ENCODE measurements at places on chromosomes 4 and X.

GRCh38 chr4:24975510-24975909 lies 55.2 kb downstream of the LGI2 start:
- DNase-seq = no peak

GRCh38 chr4:101961144-101961543 lies 170.6 kb downstream of the BANK1 start:
- peak; percentile 12 for DNase-seq

DNA sequence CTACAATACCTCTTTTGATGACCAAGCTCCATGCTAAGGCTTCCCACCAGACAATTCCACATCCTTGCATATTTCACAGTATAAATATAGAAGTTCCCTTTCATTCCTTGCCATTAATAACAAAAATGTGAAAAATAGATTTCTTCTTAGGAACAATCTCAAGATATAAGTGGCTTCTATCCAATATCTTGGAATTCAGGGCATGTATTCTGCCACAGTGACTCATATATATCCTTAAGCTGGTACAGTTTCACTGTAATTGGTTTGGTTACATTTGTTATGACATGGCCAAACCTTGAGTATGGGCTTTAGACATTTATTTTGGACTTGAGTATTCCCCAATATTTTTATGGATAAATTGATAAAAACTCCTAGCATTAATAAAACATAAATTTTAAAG lies 181.7 kb upstream of the DDX53 start:
- no peak for DNase-seq

DNA sequence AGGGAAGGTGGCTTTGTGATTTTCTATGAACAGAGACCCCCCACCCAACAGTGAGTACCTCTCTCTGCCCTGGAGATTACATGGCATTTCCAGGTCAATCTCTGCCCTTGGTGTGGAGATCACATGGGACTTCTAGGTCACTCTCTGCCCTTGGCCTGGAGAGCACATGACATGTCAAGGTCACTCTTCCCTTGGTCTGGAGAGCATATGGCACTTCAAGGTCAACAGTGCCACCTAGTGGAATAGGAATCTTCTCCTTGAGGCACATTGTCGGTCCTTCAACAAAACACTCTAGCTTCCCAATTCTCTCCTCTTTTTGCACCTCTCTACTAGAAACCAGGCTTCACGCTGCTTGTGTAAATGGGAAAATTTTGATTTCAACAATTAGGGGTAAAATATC lies 66.2 kb upstream of the TACR3 start:
- DNase-seq = peak; percentile 41

DNA sequence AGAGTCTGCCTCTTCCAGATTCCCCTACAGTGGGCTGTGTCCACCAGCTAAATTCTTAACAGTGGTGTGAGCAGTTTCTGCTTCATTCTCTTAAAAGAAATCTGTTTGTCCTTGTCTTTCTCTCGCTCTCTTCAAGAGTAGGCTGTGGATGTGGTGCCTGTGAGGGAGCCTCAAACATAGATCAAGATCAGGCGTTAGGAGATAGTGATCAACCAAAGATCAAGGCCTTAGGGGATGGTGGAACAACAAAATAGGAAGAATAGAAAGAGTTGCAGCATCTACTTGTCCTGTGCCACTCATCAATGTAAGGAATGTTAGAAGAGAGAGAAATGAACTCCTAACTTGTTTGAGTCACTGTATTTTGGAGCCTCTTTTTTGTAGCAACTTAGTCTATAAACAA lies 144.2 kb downstream of the AASDH start:
- no peak for DNase-seq

DNA sequence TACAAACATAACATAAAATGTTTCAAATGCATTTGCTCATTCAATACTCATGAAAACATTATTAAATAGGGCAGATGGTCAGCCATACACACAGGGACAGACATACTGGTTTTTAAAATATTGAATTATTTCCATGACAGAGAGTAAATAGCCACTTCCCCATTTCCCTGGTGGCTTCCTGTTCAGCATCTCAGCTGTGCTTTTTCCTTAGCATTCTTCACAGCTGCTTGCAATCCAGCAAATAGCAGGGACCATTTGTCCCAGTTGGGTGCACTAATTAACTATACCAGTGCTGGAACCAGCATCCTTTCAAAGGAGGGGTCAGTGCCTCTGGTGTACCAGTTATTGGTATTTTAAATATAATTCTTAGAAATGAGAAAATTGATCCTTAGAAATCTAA lies 964.7 kb downstream of the RAB28 start:
- no peak for DNase-seq

- DNase-seq = no peak
Measured at GRCh38 chr4:23814996-23815660, 74.7 kb downstream of the PPARGC1A start.

DNA sequence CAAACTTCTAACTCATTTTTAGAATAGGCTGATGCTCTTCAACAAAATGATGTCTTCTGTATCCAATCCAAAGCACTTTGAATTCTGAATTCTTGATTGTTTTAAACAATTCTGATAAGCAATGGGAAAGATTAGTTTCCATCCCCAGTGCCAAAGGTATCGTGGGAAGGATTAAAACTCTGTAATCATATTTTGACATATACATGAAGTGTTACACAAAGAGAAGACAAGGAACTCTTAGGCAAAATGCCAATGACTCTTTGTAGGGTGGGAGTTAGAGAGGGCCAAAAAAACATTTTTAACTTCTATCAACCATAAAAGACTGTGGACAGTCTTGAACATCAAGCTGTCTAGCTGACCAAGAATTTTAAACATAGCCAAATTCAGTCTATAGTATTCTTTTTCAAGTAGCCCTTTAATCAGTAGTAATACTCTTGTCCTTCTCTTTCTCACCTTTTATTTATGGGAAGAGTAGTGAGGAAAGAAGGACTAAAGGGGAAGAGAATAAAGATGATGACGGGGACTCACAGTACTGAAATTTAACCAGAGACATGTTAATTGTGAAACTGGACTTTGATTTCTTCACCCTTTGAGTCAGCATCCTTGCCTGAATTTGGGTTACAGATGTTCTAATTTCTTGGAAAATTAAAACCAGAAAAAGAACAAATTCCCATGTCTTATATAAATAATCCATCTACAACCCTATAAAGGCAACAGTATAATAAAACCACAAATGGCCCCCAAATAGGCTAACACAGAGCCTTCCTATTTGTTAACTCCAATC lies 51.8 kb upstream of the VEGFD start:
- DNase-seq = no peak

GRCh38 chrX:153900831-153901752 lies 3.4 kb upstream of the AVPR2 start:
- peak; percentile 84 for DNase-seq

GRCh38 chrX:19639056-19639455 lies 123.7 kb upstream of the MAP3K15 start:
- DNase-seq = no peak

GRCh38 chr4:168309781-168310180 lies 8.8 kb downstream of the DDX60 start:
- no peak for DNase-seq

DNA sequence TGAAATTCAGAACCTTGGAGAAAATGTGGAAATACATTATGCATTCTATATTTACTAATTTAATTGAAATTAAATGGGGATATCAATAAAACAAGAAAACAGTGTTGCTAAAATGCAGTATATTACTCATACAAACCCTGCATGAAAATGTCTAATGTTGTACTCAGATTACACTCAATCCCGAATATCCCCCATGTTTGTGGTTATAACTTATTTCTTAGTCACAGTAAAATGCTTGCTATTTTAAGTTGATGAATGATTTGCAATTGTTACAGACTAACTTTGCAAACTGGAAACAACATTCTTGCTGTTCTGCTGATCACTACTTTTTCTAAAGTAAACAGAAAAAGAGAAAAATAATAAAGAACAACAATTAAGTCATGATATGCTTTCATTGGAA lies 33.1 kb upstream of the ANXA10 start:
- no peak for DNase-seq

GRCh38 chrX:134365904-134366303 lies 94.1 kb upstream of the HPRT1 start:
- peak; percentile 1 for DNase-seq

DNA sequence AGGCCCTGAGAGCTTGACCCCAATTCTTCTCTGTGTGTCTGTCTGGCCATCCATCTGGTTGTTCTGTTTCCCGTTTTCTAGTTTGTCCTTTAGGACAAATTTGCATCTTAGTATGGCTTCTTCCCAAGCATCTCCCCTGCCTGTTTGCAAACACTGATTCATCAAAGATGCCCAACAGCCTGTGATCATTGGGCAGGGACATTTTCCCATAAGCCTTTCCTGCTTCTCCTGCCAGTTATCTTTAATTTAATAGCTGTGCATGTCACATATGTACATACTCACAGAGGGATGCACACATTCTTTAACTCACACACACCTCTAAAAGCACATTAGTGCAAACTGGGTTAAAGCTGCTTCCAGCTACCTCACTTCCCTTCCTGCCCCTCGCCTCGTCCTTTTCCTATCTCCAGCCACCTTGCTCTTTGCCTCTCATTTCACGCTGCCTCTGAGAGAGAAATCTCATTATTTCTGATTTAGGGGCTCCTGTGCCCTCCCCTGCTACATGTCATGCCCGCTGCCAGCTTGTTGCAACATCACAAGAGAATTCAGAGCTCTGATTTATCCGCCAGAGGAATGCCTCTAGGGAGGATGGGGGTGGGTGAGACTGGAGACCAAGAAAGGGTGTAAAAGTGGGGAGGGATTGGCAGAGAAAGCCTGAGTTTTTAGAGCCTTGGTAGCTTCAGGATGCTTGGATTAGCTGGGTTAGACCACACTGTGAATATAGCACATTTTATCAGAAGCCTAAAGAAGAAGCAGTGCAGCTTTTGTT lies 100.6 kb downstream of the NHS start:
- DNase-seq = no peak

DNA sequence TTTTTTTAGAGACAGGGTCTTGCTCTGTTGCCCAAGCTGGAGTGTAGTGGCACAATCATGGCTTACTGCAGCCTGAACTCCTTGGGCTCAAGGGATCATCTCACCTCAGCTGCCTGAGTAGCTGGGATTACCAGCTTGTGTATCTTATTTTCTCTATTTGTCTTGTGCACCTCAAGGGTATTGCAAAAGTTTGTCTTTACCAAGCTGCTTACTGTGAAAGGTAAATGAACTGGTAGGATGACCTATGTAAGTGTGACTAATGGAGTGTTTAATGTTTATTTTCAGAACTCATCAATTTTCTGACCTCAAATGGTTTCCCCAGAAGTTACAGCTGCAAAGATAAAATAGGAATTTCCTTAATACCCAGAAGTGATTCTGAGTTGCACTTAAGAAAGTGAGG lies 5.3 kb upstream of the FGA start:
- no peak for DNase-seq

GRCh38 chrX:1885116-1885515 lies 270.3 kb downstream of the ASMT start:
- no peak for DNase-seq

GRCh38 chr4:27055221-27055760 lies 194.7 kb downstream of the STIM2 start:
- no peak for DNase-seq

- DNase-seq = no peak
Measured at GRCh38 chr4:176054942-176055341, 10.7 kb upstream of the WDR17 start.

GRCh38 chrX:109774706-109775105 lies 41.6 kb upstream of the ACSL4 start:
- peak; percentile 1 for DNase-seq

GRCh38 chr4:56958111-56958517 lies 19.3 kb downstream of the NOA1 start:
- DNase-seq = no peak

DNA sequence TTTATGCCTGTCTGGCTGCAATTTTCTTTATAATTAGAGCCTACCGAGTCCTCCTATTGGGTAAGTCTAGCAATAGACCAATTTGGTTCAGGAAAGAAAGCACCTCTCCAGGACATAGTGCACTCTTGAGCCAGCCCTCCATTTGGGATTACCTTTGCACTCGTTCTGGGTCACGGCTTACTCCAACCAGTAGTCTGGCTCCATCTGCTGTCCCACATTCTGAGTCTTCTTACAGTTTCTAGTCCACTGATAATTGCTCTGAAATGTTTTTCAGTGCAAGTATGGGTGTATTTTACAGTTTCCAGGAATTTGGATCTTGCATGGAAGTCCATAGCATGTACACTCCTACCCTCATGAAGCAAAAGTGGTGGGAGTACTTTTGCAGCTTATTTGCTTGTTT lies 34.8 kb upstream of the USP51 start:
- DNase-seq = no peak

DNA sequence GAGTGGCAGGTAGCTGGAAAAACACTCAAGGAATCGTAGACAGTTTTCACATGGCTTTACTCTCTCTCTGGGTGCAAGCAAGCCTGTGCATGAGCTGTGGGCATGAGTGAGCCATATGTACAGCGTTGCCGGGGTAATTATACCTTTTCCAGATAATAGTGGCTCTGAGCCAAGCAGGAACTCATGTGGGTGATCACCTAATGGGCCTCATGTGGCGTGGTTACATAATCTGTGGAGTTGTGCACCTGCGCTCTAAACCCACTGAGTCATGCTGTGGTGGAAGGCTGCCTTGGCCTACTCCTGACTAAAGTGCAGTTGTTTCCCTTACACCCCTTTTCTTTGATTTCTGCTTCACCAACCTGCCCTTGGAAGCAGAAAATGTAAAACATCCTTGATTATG lies 1564.5 kb upstream of the PCDH10 start:
- DNase-seq = peak; percentile 1

- no peak for DNase-seq
Measured at GRCh38 chr4:30330894-30331652, 389.1 kb upstream of the PCDH7 start.

DNA sequence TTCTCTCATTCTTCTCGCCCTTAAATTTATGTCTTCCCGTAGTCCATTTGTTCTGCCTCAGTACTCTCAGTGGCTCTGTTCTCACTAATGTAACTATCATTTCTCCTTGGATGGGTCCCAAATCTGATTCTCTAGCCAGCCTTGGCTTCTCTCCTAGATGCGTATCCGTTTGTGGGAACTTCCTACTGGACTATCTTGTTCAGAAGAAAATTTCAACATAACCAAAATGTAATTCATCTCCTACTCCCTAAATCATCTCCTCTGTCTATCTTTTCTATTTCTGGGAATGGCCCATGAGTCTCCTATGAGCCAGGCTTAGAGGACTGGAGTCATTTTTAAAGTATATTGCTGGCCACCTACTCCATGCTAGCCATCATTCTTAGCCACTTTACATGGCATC lies 4.4 kb upstream of the C4orf36 start:
- no peak for DNase-seq

- DNase-seq = no peak
Measured at GRCh38 chrX:155070038-155070437, 898 bp downstream of the CMC4 start.

- no peak for DNase-seq
Measured at GRCh38 chrX:9873952-9874351, 87.7 kb downstream of the SHROOM2 start.

GRCh38 chr4:171644430-171645057 lies 168.7 kb upstream of the GALNTL6 start:
- DNase-seq = no peak

GRCh38 chr4:128635955-128636560 lies 173.4 kb upstream of the JADE1 start:
- no peak for DNase-seq

DNA sequence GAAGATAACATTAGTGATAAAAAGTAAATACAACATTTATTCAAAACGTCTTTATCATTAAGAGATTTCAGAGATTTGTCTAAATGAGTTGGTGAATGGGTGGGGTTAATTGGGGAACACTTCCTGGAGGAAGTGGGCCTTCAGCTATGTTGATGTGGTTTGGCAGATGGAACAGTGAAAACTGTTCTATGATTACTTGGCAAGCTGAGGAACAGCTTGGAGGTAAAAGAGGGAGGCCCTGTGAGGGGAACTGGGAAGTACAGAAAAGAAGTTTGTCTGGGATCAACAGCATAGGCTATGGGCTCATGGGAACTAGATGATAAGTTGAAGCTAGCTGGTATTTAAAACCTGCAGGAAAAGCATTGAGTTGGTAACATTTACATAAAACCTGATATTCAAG lies 26.0 kb downstream of the OCRL start:
- no peak for DNase-seq
